ENCODE measurements at places on chromosomes 11 and 22.

DNA sequence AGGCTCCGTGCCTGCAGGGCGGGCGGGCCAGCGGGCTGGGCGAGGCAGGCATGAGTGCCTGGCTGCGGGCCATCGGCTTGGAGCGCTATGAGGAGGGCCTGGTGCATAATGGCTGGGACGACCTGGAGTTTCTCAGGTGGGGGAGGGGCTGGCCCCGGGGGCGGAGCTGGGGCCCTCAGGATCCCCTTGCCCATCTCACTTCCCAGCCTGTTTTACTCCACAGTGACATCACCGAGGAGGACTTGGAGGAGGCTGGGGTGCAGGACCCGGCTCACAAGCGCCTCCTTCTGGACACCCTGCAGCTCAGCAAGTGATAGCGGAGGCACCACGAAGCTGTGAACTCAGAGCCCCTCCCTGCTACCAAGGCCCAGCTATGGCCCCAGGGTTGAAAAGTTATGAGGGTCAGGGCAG, 5.9 kb downstream of the PHOX2A start:
- no peak for DNase-seq

GRCh38 chr22:28015676-28016601, 96.9 kb upstream of the PITPNB start:
- no peak for DNase-seq

DNA sequence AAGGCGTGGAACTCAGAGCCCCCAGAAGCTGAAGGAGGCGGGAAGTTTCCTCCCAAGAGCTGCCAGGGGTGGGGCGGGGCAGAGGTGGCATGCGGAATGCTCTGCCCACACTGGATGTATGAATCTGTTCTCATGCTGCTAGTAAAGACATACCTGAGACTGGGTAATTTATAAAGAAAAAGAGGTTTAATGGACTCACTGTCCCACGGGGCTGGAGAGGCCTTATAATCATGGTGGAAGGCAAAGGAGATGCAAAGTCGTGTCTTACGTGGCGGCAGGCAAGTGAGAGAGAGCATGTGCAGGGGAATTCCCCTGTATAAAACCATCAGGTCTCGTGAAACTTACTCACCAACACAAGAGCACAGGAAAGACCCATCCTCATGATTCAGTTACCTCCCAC, 57.6 kb downstream of the SMIM38 start:
- no peak for DNase-seq

DNA sequence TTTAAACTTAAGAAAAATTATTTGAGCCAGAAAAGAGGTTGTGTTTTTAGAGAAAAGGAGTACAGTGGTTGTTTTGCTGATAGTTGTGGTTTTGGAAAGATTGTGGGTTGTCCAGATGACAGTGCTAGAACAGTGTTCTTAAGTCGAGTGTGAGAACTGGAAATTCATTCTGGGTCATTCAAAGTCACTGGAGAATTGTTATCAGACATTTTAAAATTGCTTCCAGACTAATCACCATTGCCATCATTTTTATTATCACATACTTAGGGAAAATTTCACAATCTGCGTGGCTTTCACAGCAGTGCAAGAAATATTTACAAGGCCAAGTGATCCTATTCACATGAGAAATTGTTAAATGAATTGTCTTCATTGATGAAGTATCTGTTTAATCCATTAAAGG, 242.2 kb upstream of the DDI1 start:
- no peak for DNase-seq

DNA sequence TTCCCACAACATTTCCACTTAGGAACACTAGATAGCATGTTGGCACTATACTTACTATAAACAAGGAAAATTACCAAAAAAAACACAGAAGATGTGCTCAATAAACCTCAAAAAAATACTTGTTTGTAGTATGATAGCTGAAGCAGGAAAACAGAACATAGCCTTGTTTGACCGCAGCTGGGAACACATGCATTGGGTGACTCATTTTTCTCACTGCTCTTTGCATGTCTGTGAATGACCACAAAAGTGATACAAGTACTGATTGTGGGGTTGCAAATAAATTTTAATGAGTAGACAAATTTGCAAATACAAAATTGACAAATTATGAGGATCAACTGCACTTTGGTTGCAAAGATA, 22.8 kb upstream of the GUCY1A2 start:
- DNase-seq = no peak

GRCh38 chr11:34809191-34810106, 106.7 kb downstream of the APIP start:
- DNase-seq = no peak

GRCh38 chr22:23281406-23282088, 101.2 kb downstream of the BCR start:
- DNase-seq = no peak

DNA sequence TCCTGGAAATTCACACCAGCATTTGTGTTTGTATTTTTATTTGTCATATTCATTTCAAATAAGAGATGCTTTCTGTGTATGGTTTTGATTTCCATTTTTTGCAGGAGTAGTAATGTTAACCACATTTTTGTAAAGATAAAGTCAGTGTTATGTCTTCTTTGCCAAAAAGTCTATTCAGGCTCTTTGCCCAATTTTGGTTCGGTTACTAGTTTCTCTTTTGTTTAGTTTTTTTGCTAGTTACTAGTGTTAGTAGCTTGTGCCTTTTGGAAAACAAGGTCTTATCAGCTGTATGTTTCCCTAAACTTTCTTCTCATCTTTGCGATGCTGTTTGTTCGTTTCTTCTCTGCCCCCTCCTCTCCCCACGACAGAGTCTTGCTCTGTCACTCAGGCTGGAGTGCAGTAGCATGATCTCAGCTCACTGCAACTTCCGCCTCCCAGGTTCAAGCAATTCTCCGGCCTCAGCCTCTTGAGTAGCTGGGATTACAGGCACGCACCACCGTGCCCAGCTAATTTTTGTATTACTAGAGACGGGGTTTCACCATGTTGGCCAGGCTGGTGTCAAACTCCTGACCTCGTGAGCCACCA, 112.3 kb upstream of the GRK3 start:
- no peak for DNase-seq

DNA sequence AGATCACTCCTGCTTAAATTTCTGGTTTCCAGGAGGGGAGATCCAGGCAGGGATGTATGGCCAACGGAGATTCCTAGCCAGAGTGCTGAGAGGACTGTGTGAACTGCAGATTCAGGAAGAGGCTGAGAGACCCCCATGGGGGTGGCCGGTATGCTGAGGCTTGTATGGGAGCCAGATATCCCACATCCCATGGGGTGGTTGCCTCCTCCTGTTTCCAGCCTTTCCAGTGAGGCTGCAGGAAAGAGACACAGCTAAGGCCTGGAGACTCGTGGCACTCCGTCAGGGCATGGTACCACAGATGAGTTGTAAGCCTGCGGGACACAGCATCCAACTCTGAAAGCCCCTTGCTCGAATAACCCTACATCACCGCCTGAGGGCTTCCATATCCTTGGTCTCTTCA, 1.4 kb upstream of the MYOD1 start:
- DNase-seq = no peak

- no peak for DNase-seq
Measured at GRCh38 chr11:60303661-60304060, 23.2 kb downstream of the MS4A4A start.

DNA sequence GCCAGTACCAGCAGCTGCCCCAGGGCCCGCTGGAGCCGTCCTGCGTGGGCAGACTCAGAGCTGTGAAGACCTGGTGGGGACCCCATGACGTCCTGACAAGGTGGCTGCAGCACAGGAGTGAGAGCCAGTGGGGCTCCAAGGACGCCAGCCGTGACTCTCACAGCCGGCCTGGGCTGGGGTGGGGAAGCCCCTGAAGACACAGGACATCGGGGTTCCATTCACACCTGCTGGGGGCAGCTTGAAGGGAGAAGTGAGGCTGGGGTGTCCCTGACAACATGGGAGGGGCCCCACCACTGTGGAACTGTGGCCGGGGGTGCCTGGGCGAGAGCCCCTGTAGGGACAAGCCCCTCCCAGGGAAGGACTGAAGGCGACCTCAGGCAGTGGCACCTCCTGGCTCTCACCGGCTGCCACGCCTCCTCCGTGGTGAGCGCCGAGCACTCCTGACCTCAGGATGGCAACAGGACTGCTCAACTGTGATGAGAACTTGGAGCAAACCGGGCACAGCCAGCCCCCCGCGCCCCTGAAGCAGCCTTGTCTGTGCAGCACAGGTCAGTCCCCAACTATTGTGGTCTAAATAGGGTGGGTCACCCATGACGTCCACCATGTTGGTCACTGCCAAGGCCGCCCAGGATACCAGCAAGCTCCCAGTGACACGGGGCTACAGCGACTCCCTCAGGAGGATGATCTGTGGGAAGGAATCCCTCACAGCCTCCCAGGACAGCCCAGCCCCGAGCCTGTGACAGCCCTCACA, 22.7 kb upstream of the IL17REL start:
- no peak for DNase-seq

Measured in NCI-H1417 treated with DMSO at 0.1 percent for 48 hours (cell line).